Naive thymus-derived CD8-positive, alpha-beta T cell (primary cell): ENCODE measurements at places on chromosomes 2 and 18.

GRCh38 chr2:120466704-120467054 is 120.7 kb downstream of the INHBB start:
- H3K36me3 ChIP-seq = no peaks in the 10 kb centered on the region
- no peak for DNase-seq
- H3K4me1 ChIP-seq = no peaks in the 10 kb centered on the region
- H3K27me3 ChIP-seq = peaks cover 10% of the 10 kb centered on the region
- H3K27ac ChIP-seq = no peak overlapping the region
- H3K4me3 ChIP-seq = no peak overlapping the region

DNA sequence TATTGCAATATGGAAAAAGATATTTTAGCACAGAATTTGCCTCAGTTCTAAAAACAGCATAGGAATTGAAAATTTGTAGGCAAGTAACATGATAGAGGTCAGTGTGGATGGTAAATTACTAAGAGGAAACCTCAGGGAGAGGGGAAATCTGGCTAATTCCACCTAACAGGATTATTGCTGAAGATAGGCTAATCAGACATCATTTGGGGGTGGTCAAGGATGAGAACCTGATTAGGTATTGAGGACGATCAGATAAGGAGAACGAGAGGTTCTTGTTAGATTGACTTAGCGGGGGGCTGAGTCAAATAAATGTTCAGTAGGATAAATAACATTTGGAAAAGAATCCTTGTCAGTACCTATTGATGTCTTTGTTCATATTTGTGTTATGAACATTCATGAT is 543.2 kb upstream of the LRRTM4 start:
- no peak for DNase-seq
- no peaks in the 10 kb centered on the region for H3K36me3 ChIP-seq
- H3K27me3 ChIP-seq = no peaks in the 10 kb centered on the region
- H3K27ac ChIP-seq = no peak overlapping the region

DNA sequence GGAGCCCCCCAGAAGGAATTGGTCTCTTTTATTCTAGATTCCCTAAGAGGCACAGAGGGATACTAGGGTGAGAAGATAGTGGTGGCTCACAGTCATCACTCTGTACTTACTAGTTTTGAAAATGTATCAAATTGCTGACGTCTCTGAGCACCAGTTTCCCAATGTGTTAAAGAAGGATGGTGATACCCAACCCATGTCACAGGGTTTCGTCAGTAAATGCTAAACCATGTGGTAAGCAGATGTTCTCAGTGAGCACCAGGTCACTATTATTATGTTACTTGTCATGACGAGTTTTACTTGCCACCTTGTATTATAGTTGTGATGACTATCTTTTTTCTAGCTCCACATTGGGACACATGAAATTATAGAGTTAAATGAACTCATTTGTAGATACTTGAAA is 54.7 kb downstream of the NEDD4L start:
- no peak for DNase-seq
- peaks cover 5% of the 10 kb centered on the region for H3K4me1 ChIP-seq
- no peak overlapping the region for H3K27ac ChIP-seq
- H3K4me3 ChIP-seq = no peak overlapping the region

GRCh38 chr2:26772064-26773001 is 8.2 kb downstream of the SLC35F6 start:
- peaks cover 29% of the 10 kb centered on the region for H3K4me1 ChIP-seq

DNA sequence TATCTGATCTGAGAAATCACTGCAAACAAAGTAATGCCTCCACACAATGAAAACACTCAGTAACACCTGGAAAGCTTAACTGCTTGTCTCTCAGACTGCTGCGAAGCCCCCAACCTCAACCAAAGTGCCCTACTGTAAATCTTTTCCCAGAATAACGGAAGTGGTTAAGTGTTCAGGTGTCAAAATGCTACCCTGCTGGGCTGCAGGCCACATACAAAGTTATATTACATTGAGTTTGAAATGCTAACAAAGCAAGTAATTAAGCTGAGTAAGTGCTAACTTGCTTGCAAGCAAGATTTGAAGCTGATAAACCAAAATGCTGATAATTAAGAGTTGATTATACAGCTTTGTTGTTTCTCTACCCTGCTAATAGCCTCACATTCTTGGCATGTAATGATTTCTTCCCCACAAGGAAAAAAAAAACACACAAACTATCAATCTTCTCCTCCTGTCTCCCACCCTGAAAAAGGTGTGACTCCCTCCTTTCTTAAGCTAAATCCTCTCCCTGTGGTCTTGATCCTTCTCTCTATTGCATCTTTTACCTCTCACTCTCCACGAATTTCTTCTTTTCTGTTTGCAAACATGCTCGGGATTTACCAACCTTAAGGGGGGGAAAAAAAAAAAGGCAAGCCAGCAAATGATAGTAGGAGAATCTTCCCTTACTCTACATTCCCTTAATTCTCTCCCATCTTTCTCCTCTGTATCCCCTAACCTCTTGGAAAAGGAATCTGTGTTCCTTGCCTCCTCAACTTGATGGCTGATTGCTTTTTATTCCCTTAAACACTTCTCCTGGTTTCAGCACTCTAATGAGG is 266.8 kb upstream of the SIX3 start:
- no peaks in the 10 kb centered on the region for H3K27me3 ChIP-seq
- no peak overlapping the region for H3K4me3 ChIP-seq
- no peaks in the 10 kb centered on the region for H3K4me1 ChIP-seq
- peaks cover 3% of the 10 kb centered on the region for H3K36me3 ChIP-seq
- H3K27ac ChIP-seq = no peak overlapping the region

GRCh38 chr2:55213822-55214221 is 18.3 kb downstream of the CLHC1 start:
- H3K4me1 ChIP-seq = no peaks in the 10 kb centered on the region
- DNase-seq = no peak
- no peak overlapping the region for H3K27ac ChIP-seq
- H3K4me3 ChIP-seq = no peak overlapping the region
- no peaks in the 10 kb centered on the region for H3K36me3 ChIP-seq

DNA sequence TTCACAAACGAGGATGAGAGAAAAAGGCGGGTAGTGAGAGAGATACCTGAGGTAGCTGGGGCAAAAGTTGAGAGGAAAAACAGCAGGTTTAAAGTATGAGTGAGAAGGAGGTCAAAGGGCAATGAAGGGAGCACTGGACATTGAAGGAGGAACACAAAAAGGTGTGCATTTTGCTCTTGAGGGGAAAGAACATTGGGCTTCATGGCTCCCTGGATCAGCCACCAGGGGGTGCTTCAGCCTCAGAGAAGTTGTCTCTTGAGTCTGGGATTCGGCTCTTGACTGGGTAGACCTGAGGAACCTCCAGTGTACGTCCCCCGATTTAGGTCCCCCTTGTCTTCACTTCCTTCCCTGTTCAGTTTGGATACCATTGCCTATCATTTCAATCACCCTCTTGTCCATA is 128.5 kb downstream of the RAPGEF4 start:
- no peak overlapping the region for H3K4me3 ChIP-seq
- H3K27ac ChIP-seq = no peak overlapping the region
- peaks cover 21% of the 10 kb centered on the region for H3K27me3 ChIP-seq
- DNase-seq = peak; percentile 62

- no peaks in the 10 kb centered on the region for H3K4me1 ChIP-seq
- H3K4me3 ChIP-seq = no peak overlapping the region
- H3K27me3 ChIP-seq = peaks cover 10% of the 10 kb centered on the region
- H3K36me3 ChIP-seq = no peaks in the 10 kb centered on the region
- no peak overlapping the region for H3K27ac ChIP-seq
These were observed 28.2 kb upstream of the BIN1 start for GRCh38 chr2:127134833-127135830.

DNA sequence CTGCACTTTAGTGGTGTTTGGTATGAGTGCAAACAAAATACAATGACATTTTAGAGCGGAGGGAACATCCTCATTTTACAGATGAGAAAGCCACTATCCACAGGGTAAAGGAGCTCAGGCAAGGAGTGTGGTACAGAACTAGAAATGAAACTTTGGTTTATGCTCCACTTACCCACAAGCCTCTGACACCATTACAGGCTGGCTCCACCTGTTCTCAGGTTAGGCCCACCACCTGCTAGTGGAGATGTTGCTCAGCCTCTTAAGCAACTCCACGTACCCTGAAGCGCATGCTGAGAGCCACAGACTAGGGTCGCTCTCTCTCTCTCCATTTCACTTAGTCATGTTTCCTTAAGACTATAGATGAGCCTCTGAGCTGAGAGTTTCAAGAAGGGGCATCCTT is 130.0 kb downstream of the MBD2 start:
- no peak for DNase-seq
- H3K27me3 ChIP-seq = peaks cover 4% of the 10 kb centered on the region

DNA sequence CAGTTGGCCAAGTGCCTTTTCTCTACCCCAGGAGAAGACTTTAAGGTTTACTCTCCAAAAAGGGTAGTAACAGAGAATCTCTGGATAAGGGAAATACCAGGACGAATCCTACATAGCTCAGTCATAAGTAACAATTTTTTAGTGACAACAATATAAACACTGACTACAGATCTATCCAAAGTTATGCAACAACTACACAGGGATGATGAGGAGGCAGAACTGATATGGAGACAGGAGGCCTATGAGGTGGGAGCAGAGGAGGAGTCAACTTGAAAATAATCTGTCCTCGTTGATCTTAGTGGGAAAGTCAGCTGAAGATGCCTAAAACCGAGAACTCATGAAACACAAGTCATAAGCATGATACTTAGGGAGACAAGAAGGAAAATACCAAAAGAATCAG is 40.2 kb downstream of the SLC35F5 start:
- no peak overlapping the region for H3K27ac ChIP-seq
- peaks cover 60% of the 10 kb centered on the region for H3K36me3 ChIP-seq
- no peaks in the 10 kb centered on the region for H3K27me3 ChIP-seq
- no peak overlapping the region for H3K4me3 ChIP-seq
- no peak for DNase-seq

DNA sequence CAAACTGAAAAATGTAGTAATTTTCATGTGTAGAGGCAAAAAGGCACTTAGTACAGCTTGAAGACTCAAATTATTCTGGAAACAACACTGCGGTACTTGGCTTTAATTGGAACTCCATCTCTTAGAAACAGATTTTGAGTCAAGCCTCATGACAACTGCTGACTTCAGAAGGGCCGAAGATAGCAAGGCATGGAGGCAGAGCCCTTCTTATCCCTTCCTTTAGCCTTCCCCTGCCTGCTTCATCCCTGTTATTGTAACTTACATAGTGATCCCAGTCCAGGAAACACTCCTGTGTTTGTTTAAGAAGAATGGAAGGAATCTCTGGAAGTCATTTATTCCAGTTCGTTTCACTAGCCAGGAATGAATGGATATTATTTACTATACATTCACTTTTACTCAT is 110.9 kb upstream of the FAM98A start:
- no peaks in the 10 kb centered on the region for H3K4me1 ChIP-seq
- H3K27ac ChIP-seq = no peak overlapping the region
- no peaks in the 10 kb centered on the region for H3K36me3 ChIP-seq
- DNase-seq = no peak
- peaks cover 4% of the 10 kb centered on the region for H3K27me3 ChIP-seq

DNA sequence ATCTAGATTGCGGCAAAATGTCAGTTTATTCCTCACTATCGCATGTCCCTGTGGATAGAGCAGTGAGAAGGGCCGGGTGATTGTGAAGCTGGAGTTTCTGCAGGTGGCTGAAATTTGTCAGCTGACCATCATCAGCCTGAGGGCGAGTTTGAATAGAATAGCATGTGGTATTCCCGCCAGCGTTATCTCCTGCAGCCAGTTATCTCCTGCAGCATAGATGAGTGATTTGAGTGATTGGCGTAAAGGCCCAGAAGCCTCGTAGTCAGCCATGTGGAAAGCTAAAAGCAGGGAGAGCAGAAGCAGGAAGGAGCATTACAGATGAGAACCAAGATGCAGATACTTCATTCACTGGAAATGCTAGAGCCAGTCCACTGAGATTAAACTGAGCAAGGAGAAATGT is 65.5 kb downstream of the CABLES1 start:
- H3K36me3 ChIP-seq = no peaks in the 10 kb centered on the region
- peaks cover 13% of the 10 kb centered on the region for H3K4me1 ChIP-seq
- H3K27ac ChIP-seq = no peak overlapping the region
- no peak overlapping the region for H3K4me3 ChIP-seq
- no peak for DNase-seq

GRCh38 chr2:114160263-114160981 is 270.5 kb downstream of the ACTR3 start:
- no peak overlapping the region for H3K27ac ChIP-seq
- no peak for DNase-seq
- peaks cover 3% of the 10 kb centered on the region for H3K36me3 ChIP-seq
- H3K4me3 ChIP-seq = no peak overlapping the region
- H3K4me1 ChIP-seq = no peaks in the 10 kb centered on the region

DNA sequence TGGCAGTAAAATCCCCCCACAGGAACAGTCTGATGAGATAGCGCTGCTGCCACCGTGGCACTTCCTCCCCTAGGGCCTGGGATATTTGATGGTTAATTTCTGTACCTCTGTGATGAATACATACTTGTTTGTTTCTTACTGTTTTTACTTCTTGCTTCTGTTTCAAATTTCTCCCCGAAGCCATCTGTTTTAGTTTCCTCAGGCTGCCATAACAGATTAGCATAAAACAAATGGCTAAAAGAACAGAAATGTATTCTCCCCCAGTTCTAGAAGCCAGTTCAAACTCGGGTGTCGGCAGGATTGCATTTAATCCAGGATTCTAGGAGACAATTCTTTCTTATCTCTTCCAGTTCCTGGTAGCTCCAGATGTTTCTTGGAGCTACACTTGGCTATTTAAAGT is 435.9 kb downstream of the DSEL start:
- H3K4me3 ChIP-seq = no peak overlapping the region
- no peak overlapping the region for H3K27ac ChIP-seq
- no peaks in the 10 kb centered on the region for H3K27me3 ChIP-seq
- H3K36me3 ChIP-seq = no peaks in the 10 kb centered on the region
- no peak for DNase-seq

DNA sequence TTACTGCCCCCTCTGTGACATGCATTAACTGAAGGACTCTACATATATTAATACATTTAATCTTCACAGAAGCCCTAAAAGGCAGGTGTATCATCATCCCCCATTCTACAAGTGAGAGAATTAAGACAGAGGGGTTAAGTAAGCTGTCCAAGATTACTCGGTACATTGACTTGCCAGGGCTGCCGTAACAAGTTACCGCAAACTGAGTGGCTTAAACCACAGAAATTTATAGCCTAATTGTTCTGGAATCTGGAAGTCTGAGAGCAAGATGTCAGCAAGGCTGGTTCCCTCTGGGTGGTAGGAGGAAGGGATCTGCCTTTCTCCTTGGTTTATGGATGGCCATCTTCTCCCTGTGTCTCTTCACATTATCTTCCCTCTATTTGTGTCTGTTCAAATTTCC is 605.5 kb downstream of the EPHA4 start:
- peaks cover under 1% of the 10 kb centered on the region for H3K27me3 ChIP-seq
- no peaks in the 10 kb centered on the region for H3K4me1 ChIP-seq
- no peak overlapping the region for H3K27ac ChIP-seq
- H3K4me3 ChIP-seq = no peak overlapping the region
- no peaks in the 10 kb centered on the region for H3K36me3 ChIP-seq

DNA sequence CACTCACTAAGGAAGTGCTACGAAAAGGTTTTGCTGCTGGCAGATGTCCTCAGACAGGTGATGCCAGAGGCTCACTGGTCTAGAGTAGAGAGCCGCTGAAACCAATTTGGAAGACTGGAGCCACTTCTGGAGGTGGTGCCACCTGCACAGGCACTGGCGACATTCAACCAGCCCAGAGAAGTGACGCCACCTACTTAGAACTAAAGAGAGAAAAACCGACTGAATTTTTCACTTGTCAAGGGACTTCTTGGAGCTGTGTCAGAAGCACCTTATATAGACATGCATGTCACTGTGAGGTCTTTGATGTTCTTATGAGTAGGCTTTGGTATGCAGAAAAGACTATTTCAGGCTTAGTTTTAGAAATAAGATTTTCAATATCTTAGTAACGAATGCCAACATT is 71.4 kb downstream of the BOD1L2 start:
- no peak overlapping the region for H3K27ac ChIP-seq
- no peaks in the 10 kb centered on the region for H3K36me3 ChIP-seq
- no peak overlapping the region for H3K4me3 ChIP-seq
